ENCODE measurements at places on chromosomes 13 and 19.

DNA sequence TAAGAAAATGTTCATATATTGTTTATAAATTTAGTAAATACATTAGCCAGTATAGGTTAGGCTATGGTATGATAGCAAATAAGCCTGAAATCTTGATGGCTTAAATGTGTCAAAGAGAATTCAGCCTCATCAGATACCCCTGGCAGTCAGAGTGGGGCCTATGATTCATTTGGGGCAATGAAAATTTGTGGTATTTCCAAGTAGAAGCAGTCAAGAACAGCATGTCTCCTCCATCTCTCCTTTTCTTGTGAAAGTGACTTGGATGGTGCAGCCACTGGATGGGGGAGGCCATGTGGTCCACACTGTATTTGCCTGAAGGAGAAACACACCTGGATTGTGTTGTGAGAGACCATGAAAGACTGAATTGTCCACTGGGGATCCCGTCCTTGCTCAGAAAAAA, 82.7 kb downstream of the DLEU7 start:
- no peak for DNase-seq

DNA sequence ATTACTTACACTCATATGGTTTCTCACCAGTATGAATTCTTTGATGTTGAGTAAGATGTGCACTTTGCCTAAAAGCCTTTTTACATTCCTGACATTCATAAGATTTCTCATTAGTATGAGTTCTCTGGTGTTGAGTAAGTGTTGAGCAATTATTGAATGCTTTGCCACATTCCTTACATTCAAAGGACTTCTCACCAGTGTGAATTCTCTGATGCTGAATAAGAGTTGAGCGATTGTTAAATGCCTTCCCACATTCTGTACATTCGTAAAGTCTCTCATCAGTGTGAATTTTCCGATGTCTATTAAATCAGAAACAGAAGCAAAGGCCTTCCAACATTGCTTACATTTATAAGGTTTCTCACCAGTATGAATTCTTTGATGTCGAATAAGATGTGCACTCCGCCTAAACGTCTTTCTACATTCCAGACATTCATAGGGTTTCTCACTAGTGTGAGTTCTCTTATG, 14.2 kb upstream of the ZFP30 start:
- DNase-seq, result no peak

DNA sequence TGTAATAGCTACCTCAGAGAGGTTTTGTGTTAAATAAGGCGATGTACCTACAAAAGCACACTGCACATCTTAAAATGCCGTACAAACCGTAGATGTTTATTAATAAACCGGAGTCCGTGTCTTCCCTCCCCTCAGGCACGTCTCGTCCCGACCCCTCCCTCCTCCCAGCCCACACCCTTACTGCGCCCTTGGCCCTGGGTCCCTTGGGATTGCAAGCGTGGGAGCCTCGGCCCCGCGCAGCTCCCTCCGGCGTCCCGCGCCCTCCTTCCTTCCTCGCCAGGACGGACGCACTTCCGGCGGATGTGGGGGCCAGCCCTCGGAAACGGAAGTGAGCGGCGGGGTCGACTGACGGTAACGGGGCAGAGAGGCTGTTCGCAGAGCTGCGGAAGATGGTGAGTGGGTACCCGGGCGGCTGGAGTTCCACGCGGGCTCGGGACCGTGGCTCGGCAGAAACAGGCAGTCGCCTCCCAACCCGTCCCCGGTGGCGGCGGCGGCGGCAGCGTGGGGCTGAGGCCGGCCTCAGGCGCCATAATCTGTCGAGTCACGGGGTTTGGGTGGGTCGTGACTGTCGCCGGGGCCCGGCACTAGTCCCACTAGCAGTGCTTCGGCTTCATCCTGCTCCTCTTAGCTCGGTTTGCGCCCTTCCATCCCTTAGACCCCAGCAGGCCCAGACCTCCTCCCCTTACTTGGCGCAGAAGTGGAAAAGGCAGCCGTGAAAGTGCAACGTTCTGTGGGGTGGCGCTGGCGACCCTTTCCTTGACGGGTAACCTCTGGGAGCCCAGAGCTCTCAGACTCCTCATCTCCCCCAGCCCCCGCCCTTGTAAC, at the start of gene POMP:
Gene POMP (plus strand): TSS at position 335 of the 825 bp plus-strand sequence. CDS start 55 bp downstream, at position 390.
- DNase-seq, result peak; percentile 75

DNA sequence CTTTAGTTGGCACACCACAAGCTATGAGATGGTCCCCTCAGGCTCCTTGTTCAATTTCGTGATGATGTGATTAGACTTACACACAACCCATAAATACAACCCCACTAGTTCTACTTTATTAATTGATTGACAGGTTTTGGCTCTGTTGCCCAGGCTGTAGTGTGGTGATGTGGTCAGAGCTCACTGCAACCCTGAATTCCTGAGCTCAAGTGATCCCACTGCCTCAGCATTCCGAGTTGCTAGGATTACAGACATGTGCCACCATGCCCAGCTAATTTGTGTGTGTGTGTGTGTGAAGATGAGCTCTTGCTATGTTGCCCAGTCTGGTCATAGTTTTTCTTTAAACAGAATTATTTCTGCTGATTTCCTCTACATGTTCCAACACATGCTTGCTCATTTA, 17.5 kb upstream of the HTR2A start:
- DNase-seq, result no peak

GRCh38 chr19:45824531-45825262, 9.6 kb upstream of the RSPH6A start:
- no peak for DNase-seq

- DNase-seq, result no peak
These were observed 321.0 kb downstream of the COG6 start for GRCh38 chr13:39976481-39976880.

GRCh38 chr19:51135986-51136762, 5.9 kb upstream of the SIGLEC7 start:
- no peak for DNase-seq

DNA sequence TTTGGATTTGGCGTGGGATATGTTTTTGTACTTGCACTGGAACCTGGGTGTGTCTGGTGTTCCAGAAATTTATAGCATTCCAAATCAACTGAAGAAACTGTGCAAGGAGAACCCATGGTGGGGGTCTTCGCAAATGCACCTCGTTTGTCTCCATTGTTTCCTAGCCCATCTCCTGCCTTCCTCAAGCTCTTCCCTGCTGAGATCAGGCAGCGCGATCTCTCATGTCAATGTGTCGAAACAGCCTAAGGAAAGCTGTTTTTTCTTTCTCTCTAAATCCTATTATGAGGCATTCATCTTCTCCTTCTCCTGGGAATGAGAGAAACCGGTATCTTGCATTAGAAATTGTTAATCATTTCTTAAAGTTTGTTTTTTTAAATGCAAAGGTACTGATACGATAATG, 131.0 kb downstream of the KLF5 start:
- DNase-seq, result no peak

GRCh38 chr13:112702986-112703379, 13.1 kb downstream of the ATP11A start:
- DNase-seq, result no peak

All from left renal cortex interstitium (tissue), 4 donors.